SK-N-MC (cell line): ENCODE measurements at places on chromosomes 3 and 15.

- DNase-seq = no peak
These were observed 166.8 kb downstream of the THSD4 start for GRCh38 chr15:71282076-71282475.

GRCh38 chr3:18027161-18027939, 284.9 kb upstream of the TBC1D5 start:
- no peak for DNase-seq

GRCh38 chr15:33581032-33581431, 270.3 kb downstream of the RYR3 start:
- no peak for DNase-seq

GRCh38 chr3:186237915-186238314, 124.1 kb downstream of the DGKG start:
- DNase-seq = no peak

DNA sequence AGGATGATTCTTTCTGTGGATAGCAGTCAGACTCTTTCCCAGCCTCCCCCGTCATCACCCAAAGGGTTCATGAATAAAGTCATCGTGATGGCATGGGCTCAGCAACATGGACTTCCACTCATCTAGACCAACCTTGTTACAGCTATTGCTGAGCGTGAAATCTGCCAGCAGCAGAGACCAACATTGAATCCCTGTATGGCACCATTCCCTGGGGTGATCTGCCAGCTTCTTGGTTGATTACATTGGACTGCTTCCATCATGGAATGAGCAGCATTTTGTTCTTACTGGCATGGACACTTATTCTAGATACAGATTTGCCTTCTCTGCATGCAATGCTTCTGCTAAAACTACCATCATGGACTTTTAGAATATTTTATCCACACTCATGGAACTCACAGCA, 195.6 kb upstream of the AZI2 start:
- DNase-seq = no peak

- no peak for DNase-seq
These were observed 145.9 kb downstream of the IGF1R start for GRCh38 chr15:98794211-98794610.

DNA sequence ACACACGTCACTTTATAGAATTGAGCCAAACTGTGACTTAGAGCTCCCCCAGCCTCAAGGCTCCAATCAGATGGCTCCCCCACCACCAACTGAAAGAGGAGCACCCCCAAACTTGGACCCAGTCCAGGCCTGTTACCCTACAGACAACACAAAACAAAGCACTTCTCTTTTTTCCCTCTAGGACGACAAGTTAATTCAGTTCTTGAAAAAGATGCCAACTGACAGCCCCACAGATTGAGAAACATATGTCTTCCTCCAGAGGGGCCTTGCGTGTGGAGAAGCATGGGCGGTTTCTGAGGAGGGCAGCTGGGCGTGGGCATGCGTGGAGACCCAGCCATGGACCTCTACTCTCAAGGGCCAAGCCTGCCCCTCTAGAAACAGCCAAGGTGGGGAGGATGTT, 229.5 kb downstream of the SHQ1 start:
- DNase-seq = no peak

DNA sequence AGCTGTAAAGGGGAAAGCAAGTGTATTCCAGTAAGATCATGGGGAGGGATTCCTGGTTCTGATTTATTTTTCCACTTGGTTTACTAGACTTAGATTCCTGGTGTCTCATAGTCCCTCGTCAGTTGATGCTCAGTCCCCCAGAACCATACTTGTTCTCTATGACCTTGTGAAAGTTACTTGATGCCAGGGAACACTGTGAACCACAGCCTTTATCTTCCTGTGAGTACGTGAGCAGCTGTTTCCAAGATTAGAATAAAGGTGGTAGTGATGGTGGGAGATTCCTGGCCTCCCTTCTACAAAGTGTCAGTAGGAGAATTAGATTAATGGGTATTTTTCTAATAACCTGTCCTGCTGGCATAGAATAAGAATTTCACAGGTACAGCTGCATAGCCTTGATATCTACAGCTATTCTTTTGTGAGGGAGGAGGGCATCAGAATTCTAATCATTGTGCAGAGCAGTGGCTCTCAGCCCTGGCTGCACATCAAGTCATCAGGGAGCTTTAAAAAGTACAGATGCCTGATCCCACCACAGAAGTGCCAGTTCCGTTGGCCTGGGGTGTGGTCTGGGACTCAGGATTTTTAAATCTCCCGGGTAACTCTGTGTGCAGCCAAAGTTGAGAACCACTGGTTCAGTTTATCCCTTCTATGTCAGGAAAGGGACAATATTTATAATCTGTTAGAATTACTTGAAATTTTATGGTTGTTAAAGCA, 20.0 kb downstream of the GPD1L start:
- DNase-seq = no peak

DNA sequence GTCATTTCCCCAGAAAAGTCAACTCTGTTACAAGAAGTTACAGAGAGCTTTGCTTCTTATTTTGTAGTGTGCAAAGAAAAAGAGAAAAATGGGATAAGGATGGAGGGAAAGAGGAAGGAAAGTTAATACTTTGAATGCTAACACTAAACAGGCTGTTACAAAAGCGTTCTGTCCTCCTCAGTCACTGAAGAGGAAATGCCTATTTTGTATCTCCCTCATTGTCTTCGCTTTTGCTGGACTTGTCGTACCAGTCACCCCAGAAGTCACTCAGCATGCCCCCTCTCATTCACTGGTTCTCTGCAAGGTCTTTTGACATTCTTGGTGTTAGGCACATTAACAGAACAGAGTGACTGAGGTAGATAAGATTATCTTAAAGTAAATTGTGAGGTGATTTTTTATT, 129.6 kb downstream of the ALCAM start:
- no peak for DNase-seq
